Stimulated activated CD4-positive, alpha-beta T cell treated with anti-CD3 and anti-CD28 coated beads, Interleukin-1b, Interleukin-23, amount 100 ng/mL, for 24 hours (primary cell): ENCODE measurements at places on chromosomes 16 and 17.

- no peak for DNase-seq
Measured at GRCh38 chr17:19440421-19440820, 29.4 kb downstream of the RNF112 start.

GRCh38 chr16:14377326-14377725, 252.7 kb downstream of the PARN start:
- DNase-seq: no peak

- no peak for DNase-seq
Measured at GRCh38 chr17:70120425-70120824, 45.4 kb downstream of the KCNJ16 start.

DNA sequence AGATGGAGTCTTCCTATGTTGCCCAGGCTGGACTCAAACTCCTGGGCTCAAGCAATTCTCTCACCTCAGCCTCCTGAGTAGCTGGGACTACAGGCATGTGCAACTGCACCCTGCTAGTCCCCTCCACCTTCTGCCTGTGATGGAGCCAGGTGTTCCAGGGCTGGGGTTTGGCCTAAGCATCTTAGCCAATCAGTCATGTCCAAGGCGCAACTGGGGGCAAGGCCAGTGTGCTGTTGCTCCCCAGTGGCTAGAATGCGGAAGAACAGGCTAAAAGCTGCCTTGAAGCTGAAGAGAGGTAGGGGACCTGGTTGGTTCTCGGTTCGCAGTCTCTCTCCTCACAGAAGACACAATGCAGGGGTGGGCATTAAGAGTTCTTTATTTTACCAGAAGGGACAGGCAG, 18.6 kb downstream of the FLOT2 start:
- no peak for DNase-seq

- no peak for DNase-seq
Measured at GRCh38 chr17:10556301-10557005, 7.0 kb upstream of the MYH2 start.

- DNase-seq: no peak
Measured at GRCh38 chr16:68365167-68365817, 54.5 kb downstream of the PRMT7 start.

- DNase-seq: no peak
Measured at GRCh38 chr17:45224671-45225050, 3.0 kb downstream of the FMNL1 start.

GRCh38 chr17:75941442-75941819, 589 bp upstream of the FBF1 start:
- DNase-seq: no peak

GRCh38 chr17:32489320-32490100, 2.7 kb downstream of the CDK5R1 start:
- DNase-seq: no peak

GRCh38 chr16:6204945-6205344, 1107.3 kb upstream of the EEF2KMT start:
- no peak for DNase-seq

DNA sequence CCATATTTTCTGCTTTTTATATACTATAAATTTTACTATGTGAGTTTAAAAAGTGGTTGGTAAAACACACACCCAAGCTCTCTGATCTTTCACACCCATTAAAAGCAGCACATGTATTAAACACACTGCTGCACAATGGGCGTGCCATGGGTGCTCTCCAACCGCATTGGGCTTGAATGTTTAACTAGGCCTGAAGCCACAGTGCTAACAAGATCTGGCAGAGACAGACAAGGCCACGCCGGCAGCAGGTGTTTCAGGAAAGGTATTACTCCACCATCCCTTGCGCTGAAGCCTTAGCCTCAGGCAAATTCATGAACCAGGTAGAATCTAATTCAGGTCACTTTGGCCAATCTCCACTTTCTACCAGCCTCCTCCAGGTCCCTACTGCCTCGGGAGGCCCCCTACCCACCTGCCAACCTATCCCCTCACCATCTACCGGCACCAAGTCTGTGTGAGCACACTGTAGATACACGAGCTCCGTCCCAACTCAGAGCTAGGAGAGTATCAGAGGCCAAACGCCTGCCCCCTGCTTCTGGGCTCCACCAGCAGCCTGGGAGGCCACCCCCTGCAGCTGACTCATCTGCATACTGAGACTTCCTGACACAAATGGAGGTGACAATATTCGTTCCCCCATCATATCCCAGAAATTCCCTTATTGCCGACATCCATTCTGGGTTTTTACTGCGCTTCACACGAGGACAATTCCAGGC, 95.0 kb downstream of the ADCY9 start:
- DNase-seq: no peak

DNA sequence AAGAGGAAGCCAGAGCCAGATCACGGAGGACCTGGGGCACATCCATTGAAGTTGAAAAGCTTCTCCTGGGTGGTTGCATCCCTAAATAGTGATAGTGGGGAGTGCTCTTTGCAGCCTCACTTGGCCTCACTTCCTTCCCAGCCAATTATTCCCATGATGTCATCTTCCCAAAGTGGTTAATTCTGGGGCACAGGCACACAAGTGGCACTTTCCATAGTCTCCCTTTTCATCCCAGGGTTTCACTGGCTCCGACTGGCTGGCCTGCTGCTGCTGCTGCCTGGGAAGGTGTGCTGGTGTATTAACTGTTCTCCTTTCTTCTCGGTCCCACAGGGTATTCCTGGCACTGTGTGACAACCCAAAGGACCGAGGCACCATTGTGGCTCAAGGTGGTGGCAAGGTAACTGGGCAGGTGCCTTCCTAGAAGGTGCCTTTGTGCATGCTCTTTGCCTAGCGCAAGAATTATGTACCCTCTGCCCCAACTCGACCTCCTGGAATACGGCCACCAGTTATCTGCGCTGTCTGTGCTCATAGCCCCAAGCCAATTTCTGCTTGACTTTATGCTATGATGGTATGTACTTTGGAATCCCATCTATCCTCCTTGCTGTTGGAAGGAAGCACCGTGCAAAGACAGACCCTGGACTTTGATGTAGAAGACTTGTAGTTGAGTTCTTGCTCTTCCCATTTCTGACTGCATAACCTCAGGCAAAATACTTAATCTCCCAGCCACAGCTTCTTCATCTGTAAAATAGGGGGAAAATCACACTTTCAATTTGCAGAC, 18.4 kb downstream of the SLC35G3 start:
- no peak for DNase-seq

- DNase-seq: peak; percentile 38
Measured at GRCh38 chr17:7548585-7549400, at the start of gene TNFSF12. TSS of gene TNFSF12 (plus strand) at chr17:7549058. CDS start at chr17:7549154, 96 bp downstream.

- no peak for DNase-seq
Measured at GRCh38 chr17:79732804-79733691, 2.3 kb downstream of the ENPP7 start.

DNA sequence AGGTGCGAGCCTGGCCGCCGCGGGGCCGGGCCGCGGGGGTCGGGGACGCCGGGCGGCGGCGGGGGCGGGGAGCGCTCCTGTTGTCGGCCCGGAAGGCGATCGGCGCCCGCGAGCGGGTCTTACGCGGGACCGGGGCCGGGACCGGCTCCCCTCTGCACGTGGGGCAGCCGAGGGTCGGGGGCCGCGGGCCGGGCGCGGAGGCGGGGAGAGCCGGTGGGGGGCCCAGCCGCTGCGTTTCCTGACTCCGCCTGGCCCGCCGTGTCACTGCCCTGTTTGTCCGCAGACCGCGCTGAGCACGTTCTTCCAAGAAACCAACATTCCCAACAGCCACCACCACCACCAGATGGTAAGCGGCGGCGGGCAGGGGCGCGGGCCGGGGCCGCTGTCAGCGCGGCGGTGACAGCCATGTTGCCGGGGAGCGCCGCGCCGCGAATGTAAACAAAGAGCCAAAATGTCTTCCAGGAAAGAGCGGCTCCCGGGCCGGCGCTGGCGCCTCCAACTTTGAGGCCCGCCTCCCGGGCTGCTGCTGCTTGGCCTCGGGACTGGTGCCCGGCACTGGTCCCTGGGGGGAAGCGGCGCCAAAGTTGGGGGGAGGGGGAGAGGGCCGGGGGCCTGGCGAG, 586 bp downstream of the UBALD2 start:
- DNase-seq: no peak

DNA sequence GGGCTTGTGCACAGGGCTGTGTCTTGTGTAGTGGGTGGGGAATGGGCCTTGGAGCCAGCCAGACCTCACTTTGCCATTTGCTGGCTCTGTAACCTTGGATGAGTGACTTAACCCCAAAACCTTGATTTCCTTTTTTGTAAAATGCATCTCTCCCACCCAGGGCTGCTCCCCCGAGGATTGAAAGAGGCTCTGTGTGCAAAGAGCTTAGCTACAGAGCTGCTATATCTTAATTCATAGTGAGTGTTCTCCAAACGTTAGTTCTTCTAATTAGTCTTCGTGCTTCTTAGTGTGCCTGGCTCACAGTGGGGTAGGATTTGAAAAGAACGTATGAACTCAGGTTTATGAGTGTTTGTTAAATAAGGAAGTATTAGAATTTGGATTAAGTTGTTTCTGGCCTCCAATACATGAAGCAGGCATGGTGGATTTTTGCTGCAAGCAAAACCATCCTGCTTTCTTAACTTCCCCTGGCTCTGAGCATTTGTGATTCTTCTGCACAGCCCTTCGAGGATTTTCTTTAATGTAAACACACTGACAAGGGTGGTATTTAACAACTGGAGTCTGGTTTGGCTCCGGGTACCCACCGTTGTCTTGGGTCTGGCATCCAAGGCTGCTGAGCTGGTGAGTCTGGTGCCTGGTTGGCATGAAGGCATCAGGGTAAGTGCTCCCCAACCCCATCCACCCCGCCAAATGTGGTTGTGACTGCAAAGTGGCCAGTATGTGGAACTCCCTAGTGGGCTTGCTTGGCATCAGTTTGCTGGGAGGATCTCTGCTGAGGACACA, 29.7 kb downstream of the KSR1 start:
- DNase-seq: no peak

GRCh38 chr16:2811703-2812471, 5.2 kb upstream of the PRSS21 start:
- DNase-seq: no peak

DNA sequence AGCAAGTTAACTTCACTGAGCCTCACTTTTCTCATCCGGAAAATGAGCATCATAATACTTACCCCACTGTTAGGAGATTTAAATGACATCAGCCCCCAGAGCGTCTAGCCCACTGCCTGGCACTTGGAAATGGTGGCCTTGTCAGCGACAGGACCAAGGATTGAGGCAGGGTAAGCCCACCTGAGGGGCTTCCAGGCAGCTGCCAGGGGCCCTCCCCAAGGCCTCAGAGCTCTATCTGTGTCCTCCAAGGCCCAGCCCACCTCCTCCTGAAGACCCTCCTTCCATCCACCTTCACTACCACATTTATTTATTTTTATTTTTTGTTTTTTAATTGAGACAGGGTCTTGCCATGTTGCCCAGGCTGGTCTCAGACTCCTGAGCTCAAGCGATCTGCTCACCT, 13.8 kb downstream of the PITPNM3 start:
- DNase-seq: no peak

- no peak for DNase-seq
Measured at GRCh38 chr17:61520897-61521296, 68.7 kb downstream of the TBX4 start.

GRCh38 chr17:6365200-6365943, 69.5 kb downstream of the AIPL1 start:
- no peak for DNase-seq

GRCh38 chr17:66963909-66964771, at the start of gene CACNG4:
TSS of gene CACNG4 (plus strand) at chr17:66964707. CDS start at chr17:66964912, 205 bp downstream.
- DNase-seq: no peak

DNA sequence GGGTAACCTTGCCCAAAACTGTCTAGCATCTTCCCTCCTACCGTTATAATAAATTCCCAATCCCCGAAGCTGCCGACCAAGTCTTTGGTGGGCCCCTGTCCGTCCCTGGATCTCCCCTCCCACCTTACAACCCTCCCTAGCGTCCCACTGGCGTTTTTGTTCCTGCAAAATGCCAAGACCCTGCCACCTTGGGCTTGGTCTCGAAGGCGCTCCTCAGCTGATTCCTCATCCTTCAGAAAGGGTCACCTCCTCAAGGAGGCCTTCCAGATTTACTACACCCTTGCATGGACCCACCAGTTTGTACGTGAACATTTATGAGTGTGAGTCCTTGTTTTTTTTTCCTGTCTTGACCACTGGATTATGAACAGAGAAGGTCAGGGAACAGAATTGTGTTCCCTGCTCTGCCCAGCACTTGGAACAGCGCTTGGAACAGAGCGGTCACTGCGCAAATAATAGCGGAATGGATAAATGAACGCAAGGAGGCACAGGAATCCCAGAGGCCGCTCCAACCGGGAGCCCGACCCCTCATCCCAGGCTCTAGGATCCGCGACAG, 926 bp upstream of the GFER start:
- no peak for DNase-seq

DNA sequence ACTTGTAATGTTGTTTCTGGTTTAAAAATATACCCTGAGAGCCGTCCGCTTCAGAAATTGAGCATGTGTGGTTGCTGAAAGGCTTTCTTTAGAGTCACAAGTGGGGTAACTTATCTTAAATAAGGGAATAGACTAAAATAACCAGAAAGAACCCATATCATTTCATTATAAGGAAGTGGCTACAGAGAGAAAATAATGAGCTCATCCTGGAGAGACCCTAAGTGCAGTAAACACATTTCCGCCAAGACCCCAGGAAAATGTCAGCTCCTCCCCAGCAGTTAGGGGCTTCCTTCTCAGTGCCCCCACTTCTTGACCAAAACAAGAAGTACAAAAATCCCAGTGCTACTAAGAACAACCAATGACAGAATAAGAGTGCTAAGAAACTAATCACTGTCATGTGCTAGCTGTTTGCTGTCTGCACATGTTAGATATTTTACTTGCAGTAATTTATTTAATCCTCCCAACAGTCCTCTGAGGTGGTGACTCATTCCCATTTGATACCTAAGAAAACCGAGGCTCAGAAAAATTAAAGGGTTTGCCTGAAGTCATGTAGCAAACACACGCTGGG, 83.5 kb downstream of the CDYL2 start:
- no peak for DNase-seq

- peak; percentile 30 for DNase-seq
Measured at GRCh38 chr16:4505356-4506147, 29.4 kb downstream of the HMOX2 start.

DNA sequence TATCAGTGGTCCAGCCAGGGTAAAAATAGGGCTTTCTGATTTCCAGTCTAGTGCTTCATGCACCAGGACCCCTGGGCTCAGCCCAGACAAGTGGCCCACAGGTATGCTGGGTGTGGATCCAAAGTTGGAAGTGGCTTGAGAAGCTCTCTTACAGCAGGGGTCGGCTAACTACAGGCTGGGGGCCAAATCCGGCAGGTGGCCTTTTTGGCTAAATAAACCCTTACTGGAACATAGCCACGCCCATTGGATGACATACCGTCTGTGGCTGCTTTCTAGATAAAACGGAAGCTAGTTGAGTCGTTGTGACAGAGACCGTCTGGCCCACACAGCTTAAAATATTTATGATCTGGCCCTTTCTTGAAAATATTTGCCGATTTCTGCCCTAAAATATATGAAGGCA, 119.0 kb upstream of the CDC42EP4 start:
- DNase-seq: no peak

DNA sequence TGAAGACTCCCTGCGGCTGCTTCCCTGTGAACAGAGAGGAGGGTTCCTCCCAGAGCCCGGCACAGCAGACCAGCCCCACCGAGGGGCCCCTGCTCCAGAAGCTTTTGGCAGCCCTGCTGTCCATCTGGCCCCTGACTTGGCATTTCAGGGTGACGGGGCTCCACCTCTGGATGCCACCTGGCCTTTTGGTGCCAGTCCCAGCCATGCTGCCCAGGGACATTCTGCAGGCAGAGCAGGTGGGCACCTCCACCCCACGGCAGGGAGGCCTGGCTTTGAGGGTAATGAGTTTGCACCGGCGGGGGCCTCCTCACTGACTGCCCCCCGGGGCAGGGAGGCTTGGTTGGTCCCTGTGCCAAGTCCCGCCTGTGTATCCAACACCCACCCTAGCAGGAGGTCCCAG, 20.3 kb upstream of the ZFPM1 start:
- DNase-seq: no peak

- DNase-seq: no peak
Measured at GRCh38 chr16:85593494-85594221, 19.5 kb upstream of the GSE1 start.
